ENCODE measurements at places on chromosomes 2 and 18.

DNA sequence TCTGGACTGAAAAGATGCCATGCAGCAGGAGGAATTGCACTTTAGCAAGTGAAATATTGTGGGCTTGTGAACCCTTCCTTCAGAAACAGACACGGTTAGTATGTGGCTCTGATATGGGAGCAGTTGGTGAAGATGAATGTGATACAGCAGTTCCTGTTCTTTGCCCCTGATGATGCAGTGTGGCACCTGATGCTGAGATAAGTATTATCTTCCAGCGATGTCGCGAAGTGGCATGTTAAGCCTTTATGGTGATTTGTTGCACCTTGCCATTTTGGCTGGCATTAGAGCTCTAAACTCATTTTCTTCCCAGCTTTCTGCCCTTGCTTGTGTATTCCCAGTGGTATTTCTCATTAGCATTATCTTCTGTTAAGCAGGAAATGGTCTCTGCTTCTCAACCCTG is 441.6 kb upstream of the RAB12 start:
- no peak for DNase-seq

GRCh38 chr2:127416506-127417001 is 1.7 kb upstream of the PROC start:
- DNase-seq = no peak

- no peak for DNase-seq
Measured at GRCh38 chr2:69977186-69977585, 15.8 kb upstream of the ASPRV1 start.

DNA sequence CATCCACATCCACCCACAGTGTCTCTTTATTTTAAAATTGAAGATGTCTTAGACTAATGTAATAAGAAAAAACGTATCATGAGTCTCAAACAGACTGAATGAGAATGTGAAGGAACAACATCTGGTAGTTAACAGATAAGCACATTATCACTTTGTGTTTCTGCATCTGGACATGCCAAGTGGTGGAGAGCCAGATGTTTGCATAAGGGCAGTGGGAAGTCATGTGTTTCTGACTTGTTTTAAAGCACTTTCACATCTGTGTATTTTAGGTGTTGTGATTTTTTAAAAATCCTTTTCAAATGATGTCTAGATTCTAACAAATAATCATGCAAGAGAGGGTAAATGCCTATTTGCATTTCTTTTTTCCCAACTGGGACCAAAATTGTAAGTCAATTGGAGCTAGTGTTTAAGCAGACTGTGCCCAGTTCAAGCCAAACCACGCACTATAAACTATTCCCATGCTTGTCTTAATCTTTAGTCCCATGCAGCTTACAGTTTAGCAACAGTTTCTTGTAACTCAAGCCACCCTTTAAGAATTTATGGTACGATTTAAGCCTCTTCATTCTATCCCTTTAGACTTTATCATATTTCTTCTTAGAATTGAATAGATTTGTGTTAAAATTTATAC is 272.7 kb upstream of the DOK6 start:
- DNase-seq = no peak

GRCh38 chr2:65430603-65431420 is 1.6 kb downstream of the SPRED2 start:
- DNase-seq = peak; percentile 79

DNA sequence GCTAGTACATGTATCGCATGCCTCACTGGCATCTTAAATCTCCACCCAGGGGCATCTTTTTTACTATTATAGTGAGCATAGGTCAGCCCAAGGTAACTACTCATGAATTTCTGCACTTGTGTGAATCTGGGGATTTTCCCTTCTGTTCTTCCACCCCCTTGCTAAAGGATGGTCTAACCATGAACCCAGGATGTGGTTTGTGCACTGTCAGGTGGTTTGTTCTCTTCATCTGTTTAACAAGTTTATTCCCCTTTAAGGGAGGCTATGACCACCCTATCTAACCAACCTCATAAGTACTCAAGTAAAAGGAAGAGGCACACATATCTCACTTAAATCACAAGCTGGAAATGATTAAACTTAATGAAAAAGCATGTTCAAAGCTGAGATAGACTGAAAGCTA is 243.0 kb downstream of the RPRM start:
- no peak for DNase-seq

DNA sequence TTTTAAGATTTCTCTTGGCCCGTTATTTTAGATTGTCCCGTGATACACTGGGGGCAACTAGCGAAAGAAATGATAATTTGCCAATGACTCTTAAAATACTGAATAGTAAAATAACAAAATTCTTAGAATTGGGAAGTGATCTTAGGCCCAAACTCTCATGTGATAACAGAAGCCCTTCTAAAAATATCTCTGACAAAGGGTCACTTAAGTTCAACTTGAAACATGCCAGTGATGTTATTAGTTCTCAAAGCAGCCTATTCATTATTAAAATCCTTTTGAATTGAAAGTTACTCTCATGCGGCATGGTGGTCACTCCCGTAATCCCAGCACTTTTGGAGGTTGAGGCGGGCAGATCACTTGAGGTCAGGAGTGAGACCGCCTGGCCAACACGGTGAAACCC is 920.9 kb downstream of the NRXN1 start:
- DNase-seq = no peak

DNA sequence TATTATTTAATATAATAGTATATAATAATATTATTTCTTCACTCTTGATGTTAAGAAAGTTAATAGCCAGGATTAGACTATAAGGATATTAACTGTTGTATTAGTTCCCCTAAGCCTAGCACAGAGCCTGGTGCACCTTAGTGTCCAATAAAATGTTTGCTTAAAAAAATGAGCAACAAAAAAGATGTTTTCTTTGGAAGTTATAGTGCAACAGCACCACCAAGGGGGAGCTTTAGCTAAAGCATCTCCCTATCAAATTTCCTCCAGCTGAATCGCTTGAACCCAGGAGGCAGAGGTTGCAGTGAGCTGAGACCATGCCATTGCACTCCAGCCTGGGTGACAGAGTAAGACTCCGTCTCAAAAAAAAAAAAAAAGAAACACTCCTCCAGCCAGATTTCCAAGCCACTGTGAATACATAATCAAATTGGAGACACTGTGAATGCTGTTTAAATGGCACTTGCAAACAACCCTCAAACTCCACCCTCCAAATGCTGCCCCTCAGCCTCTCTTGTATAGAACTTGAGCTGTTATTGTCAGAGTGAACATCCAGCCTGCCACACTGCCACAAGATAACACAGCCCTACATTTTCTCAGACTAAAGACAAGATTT is 221.9 kb downstream of the DYM start:
- peak; percentile 29 for DNase-seq

DNA sequence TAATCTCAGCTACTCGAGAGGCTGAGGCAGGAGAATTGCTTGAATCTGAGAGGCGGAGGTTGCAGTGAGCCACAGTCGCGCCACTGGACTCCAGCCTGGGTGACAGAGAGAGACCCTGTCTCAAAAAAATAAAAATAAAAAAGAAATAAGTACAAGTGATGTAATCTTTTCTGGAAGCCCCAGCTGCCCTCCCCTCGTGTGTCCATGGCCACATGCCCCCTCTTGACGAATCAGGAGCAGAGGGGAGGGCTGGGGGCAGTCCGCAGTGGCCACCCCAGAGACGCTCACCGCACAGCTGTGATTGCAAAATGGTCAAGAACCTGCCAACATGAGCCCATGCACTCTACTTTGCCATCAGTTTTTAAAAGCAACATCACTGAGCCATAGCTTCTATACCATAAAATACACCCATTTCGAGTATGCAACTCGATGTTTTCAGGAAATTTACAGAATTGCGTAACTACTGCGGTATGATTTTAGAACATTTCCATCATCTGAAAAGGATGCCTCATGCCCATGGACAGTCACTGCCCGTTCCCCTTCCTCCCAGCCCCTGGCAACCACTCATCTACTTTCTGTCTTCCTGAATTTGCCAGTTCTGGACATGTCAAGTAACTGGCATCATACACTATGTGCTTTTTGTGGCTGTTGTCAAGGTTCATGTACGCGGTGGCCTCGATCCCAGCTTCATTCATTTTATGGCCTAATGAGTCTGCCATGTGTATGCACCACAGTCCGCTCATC is 88.1 kb downstream of the NDUFA10 start:
- no peak for DNase-seq

DNA sequence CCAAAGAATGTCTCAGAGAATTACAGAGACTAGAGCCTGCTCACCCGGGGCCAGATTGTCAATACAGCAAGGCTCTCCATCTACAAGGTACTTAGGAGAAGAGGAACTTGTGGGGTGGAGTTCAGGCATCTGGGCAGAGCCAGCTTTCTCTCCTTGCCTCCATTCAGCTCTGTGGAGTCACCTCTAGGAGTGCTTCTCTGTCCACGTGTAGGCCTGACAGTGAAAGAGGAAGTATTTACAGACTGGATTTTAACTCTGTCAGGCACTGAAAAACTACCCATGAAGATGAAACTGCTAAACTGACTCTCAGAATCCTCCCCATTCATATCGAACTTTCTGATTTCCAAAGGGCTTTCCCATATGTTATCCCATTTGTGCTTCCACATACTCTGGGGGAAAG is 315.6 kb downstream of the SETBP1 start:
- no peak for DNase-seq

GRCh38 chr2:43294973-43295603 is 68.7 kb upstream of the ZFP36L2 start:
- no peak for DNase-seq

DNA sequence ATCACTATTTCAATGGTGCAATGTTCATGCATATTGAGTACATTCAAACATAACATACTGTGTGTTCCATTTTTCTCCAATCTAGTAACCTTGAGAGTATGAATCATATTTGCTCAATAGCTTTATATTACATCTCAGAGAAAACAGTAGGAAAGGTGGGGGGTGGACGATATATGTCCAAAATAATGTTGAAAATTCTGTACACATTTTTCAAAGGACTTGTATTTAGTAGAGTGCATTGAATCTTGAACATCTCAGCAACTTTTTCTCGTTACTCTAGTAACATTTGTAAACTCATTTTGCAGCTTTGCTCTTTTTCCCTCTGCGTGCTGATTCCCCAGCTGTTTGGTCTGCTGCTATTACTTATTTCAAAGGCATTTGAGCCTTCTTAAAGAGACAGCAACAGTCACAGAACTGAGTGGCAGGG is 1487.0 kb downstream of the LRP1B start:
- DNase-seq = no peak

DNA sequence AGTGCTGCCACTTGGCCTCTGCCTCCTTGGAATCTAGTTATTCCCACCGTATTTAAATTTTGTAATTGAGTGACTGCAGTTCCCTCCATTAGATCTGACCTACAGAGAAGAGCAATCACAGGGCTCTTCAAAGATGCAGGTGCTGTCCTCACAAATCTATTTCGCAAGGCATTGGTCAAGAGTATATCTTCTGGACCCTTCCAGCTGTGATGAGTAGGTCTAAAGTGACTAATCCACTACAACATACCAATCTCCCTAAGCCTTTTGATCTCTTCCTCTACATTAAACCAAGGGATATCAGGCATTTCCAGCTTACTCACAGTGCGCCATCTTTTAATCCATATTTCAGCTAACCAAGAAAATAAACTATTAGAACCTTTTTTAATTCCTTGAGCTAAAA is 65.1 kb upstream of the COL3A1 start:
- DNase-seq = no peak

- DNase-seq = no peak
Measured at GRCh38 chr2:129709001-129709955, 270.2 kb upstream of the RAB6C start.

DNA sequence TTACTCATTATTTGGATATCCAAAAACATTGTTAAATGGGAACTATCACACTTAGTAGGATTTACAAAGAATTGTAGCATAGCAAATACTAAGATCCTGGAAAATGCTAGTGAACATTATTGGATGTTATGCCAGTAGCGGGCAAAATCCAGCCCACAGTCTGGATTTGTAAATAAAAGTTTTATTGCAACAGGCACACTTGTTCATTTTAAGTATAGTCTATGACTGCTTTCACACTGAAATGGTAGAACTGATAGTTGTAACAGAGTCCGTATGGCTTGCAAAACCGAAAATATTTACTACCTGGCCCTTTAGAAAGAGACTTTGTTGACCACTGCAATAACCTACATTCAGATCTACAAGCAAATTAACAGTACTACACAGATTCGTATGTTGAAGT is 53.6 kb downstream of the ACVR1 start:
- no peak for DNase-seq

GRCh38 chr2:40329739-40330030 is 122.2 kb downstream of the SLC8A1 start:
- DNase-seq = no peak

DNA sequence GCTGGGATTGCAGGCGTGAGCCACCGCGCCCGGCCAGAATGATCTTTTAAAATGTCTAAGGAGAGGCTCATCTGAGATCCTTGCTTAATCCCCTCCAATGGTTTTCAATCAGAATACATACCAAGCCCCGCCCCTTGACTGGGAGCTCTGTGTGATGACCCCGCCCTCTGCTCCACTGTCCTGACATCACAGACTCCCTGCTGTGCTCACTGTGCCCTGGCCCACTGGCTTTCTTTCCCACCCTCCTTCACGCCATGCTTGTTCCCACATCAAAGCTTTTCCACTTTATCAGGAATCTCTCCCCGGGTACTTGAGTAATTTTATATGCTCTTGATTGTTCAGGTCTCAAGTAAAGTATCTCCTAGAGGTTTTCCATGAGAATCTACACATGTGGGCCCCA is 762.3 kb upstream of the ID2 start:
- no peak for DNase-seq

DNA sequence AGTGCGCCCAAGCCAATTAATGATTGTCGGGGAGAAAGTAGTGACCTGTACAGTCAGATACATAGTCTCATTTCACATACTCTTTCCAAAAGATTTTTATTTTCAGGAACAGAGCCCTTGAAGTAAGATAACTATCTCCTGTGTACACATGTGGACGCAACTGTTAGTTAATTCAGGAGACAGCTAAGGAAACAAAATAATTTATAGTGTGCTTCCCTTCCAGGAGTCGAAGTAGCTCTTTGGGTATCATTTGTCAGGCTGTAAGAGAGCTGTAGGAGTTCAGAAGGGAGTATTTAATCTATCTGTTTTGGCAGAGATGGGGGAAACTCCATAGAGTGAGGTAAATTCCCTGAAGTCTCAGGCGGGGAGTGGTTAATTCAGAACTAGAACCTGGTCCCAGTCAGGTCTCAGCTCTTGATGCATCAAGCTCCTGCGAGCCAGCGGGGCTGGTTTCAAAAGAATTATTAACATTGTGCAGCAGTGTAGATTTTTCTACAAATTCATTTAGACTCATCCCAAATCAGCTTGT is 63.0 kb downstream of the MAPK4 start:
- no peak for DNase-seq

GRCh38 chr2:235570256-235570655 is 76.4 kb downstream of the AGAP1 start:
- DNase-seq = no peak

DNA sequence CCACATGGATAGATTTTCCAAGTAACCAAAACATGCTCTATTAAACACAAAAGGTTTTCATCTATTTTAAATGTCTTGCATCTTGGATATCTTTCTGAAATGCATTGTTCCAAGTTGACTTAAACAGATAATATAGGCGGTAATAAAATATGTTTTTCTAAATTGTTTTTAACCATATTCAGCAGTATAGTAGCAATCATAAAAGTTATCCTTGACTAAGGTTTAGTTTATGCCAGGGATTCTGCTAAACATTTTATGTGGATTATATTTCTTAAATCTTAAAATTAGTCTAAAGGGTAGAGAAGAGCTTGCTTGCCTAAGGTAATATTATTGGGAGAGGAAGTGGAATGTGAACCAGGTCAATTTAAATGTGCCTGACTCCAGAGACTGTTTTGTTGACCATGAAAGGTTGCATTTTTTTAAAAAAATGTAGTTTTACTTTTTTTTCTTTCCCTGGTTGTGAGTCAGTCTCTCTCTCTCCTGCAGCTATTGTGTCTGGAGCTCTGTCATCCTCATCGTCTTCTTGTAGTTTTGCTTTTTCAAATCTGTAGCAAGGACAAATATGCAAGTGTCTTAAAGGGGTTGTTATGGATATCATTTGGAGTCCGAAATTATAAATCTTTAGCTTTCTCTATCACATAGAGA is 309.1 kb upstream of the COL3A1 start:
- no peak for DNase-seq
